ENCODE measurements at places on chromosomes 7 and 10.

DNA sequence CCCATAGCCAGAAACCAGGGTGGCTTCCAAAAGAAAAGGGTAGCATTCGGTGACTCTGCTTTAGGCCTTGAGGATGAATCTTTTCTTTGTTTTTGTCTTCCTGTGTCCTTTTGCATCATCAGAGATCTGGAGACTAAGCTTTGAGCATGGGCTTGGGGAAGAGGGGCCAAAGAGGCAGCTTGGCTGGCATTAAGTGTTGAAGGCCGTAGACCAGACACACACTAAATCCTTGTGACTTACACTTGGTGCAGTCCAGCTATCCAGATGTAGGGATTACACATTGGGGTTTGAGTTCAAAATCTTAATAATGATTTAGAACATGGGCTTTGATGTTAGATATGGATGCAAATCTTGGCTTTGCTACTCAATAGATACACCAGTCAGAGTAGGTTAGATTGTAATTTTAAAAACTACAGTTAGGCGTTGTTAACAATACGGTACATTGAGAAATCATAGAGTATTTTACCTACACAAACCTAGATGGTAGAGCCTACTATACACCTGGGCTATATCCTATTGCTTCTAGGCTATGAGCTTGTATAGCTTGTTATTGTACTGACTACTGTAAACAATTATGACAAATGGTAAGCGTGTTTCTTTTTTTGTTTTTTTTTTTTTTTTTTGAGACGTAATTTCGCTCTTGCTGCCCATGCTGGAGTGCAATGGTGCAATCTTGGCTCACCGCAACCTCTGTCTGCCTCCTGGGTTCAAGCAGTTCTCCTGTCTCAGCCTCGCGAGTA, 3.5 kb downstream of the SEPTIN7 start:
- no peak for DNase-seq

DNA sequence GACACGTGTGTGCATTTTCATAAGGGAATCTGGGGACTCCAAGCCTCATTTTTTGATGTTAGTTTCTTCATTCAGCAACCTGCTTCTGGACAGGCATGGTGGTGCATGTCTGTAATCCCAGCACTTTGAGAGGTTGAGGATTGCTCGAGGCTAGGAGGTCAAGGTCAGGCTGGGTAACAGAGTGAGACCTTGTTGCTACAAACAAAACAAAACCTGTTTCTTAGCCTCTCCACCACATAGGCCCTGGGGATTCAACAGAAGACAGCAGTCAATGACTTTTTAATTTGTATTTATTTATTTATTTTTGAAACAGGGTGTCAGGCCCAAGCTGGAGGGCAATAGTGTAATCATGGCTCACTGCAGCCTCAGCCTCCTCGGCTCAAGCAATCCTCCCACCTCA, 6.9 kb upstream of the CYTH3 start:
- no peak for DNase-seq

DNA sequence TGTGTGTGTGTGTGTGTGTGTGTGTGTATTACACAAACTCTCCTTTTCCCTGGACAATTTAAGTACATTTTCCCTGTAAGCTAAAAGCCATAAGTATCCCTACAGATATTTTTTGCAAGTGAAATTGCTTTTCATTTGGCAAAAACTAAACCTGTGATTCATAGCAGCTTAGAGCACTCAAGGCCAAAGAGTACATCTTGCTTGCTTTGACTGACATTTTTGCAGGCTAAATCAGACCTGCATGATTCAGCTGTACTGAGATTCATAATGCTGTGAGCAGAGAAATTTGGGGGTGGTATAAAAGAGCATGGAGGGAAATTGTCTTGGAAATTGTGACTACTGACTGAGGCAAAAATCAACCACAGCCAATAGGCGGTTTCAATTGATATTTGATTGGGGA, 500.4 kb downstream of the GFRA1 start:
- DNase-seq: peak; percentile 89

GRCh38 chr7:131238347-131238931, 89.2 kb upstream of the MKLN1 start:
- DNase-seq: peak; percentile 72

DNA sequence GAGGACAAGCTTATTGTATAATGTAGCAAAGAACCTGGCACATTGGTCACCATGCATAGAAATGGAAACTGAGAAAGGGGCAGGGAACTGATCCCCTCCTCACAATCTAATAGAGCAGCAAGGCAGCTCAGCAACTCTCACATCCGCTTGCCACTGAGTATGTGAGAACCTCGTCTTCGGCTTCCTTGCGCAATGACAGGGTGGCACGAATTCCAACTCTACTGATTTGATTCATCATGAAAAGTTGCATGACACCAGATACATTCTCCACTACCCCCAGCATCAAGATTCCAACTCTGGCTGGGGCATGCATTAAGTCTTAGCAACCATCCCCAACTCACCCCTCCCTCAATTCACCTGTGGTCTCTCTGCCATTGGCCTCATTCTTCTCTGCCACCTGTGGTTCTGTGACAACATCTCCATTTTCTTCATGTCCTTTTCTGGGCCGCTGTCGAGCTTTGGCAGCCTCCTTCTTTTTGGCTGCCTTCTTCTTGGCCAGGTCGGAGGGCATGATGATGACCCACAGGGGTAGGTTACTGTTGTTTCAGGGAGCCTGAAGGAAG, 976 bp downstream of the ABCF2 start:
- DNase-seq: no peak

- peak; percentile 66 for DNase-seq
Observed at GRCh38 chr7:105691680-105692564, 110.6 kb upstream of the EFCAB10 start.

- DNase-seq: no peak
Observed at GRCh38 chr7:150927956-150928344, 50.2 kb downstream of the KCNH2 start.

DNA sequence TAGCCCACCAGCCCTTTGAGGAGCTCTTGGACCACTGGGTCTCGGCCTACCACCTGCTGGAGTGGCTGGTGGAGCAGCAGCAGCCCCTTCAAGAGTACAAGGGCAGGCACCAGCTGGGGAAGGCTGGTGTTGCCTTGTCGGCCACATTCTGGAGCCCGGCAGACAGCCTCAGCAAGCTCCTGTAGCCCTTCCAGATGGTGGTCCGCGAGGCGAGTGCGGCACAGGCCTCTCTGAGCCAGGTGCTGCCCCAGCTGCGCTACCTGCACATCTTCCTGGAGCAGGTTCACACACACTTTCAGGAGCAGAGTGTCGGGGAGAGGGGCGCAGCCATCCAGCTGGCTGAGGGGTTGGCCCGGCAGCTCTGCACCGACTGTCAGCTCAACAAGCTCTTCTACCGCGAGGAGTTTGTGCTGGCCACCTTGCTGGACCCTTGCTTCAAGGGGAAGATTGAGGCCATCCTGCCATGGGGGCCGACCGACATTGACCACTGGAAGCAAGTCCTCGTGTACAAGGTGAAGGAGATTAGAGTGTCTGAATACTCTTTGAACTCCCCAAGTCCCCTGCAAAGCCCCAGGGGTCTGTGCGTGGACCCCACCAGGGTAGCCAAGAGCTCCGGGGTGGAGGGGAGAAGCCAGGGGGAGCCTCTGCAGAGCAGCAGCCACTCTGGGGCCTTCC, 7.0 kb upstream of the ACTR3C start:
- DNase-seq: no peak

DNA sequence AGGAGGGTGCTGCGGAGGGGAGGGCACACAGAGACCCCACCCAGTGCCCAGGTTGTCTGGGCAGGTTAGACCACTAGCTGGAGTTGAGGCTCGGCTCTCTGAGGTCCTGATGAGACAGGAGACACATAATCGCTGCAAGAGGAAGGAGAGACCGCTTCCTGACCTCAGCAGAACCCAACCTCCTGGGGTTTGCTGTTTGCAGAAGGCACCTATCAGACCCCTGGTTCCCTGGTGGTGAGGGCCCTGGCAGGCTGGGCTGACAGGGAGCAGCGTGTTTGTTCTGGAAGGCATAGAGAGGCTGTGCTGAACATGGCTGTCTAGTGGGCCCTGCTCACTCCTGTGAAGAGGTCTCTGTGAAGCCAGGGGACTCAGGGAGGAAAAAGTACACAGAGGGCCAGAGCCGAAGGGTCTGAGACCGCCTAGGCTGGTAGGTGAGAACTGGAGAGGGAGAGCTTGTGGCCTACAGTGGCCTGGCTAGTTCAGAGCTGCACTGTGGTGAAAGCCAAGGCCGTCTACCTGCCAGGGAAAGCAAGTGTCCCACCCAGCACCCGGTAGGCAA, 39.4 kb upstream of the NPFFR1 start:
- no peak for DNase-seq

DNA sequence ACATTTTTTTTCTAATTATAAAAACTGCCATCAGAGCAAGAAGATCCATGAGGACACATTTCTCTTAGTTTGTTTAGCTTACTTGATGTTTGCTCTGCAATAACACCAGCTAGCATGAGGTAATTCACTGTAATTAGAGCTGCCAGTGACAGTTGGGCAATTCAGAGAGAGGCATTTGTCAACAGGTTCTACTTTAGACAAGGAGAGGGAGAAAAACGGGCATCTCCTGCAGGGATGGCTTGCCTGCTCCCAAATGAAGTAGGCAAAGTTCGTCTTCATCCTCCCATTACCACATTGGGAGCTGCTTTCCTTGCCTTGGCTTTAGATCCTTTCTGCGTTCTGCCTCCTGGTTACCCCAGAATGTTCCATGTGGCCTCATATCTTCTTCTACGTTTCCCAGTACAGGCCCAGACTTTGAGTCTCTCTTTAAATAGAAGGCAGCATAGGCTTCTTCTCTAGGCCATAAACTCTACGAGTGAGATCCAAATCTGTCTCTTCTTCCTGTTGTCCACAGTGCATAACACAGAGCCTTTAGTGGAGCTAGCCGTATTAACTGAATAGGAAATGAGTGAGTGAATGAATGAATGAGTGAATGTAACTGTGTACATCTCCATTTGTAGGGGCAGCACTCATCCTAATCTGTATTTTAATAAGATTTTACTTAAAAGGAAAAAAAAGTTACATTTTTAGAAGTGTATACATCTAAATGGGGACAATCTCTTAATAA, 21.2 kb downstream of the ASB15 start:
- no peak for DNase-seq

DNA sequence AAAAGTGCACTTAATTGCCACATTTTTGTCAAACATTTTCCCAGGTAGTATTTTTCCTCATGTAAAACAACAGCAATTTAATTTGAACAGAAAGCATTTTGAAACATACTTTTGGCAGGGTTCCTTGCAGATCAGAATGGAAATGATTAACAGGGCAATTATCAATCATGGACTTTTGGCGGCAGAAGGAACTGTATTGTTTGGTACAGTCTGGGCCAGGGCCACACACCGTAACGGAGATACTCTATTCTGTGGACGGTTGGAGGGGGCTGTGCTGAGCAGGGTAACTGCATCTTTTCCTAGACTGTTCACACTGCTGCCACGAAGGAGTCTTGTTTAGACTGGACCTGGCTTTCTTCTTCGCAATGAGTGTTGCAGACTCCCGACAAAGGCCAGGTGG, 62.3 kb downstream of the EGFR start:
- DNase-seq: no peak

GRCh38 chr7:148871030-148871429, 13.1 kb downstream of the EZH2 start:
- no peak for DNase-seq

DNA sequence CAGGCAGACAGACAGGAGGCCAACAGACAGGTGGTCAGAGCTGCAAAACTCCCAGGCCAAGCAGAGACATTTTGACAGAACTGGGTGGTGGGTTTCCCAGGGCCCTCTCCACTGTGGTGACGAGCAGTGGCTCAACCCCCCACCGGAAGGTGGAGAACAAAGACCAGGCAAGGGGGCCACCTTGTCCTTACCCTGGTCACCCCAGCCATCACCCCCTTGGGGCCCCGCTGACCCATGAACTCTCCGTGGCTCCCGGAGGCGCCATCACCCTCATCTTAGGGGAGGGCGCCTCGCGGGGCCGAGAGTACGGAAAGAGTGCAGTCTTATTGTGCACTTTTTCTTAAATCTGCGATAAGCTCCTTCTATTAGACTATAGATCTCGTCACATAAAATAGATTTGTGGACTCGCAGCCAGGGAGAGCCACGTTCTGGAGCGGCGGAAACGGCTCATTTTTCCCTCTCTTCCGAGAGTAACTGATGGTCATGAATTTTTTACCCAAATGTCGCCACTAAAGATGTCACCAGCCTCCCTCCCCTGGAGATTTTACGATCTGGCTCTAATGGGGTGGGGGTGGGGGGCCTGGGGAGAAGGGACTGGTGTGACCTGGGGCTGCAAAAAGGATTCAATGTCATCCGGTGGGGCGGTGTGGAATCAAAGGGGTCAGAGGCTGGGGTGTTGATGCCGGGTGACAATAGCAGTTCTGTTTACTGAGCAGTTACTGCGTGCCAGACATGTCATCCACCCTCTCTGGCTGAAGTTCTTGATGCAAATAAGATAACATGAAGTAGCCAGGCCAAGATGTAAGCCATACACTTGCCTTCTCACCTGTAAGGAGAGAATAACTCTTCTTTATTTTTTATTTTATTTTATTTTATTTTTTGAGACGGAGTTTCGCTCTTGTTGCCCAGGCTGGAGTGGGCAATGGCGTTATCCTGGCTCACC, 71.1 kb upstream of the MYL10 start:
- DNase-seq: no peak

- DNase-seq: peak; percentile 55
Observed at GRCh38 chr7:41147606-41148485, 555.0 kb downstream of the INHBA start.

DNA sequence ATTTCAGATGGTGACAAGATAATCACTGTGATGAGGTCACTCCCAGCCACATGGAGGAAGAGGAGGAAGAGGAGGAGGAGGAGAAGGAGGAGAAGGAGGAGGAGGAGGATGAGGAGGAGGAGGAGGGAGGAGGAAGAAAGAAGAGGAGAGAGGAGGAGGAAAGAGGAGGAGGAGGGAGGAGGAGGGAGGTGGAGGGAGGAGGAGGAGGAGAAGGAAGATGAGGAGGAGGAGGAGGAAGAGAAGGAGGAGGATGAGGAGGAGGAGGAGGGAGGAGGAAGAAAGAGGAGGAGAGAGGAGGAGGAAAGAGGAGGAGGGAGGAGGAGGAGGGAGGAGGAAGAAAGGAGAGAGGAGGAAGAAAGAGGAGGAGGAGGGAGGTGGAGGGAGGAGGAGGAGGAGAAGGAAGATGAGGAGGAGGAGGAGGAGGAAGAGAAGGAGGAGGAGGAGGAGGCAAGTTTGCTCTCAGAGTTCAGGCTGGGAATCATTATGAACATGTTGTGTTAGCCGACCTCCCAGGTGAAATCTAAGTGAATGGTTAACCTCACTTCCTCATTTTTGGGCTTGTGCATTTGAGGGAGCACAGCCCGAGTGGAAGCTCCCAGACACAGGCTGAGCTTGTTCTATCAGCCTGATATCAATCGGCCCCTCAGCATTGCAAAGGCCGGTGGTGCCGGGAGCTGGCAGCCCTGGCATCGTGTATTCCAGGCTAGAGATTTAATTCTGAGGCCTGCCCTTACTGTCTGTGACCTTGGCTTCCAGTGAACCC, 236.2 kb upstream of the PITRM1 start:
- DNase-seq: no peak
